ENCODE measurements at places on chromosomes 6 and 20. TPM values are rescaled to one million over a fixed set of nuclear protein-coding genes. Genes with fewer than 3 reads are reported as not detected.
A peak's percentile ranks its signal among the peaks of the same experiment; 100 is the strongest.

GRCh38 chr6:38024908-38025307, 205.4 kb downstream of the ZFAND3 start:
- H3K27me3 ChIP-seq = no peaks in the 10 kb centered on the region
- no peaks in the 10 kb centered on the region for H3K36me3 ChIP-seq
- H3K4me3 ChIP-seq = no peak overlapping the region
- no peak overlapping the region for H3K27ac ChIP-seq
- no peaks in the 10 kb centered on the region for H3K4me1 ChIP-seq
- no peak for DNase-seq

- DNase-seq = no peak
- no peak overlapping the region for H3K4me3 ChIP-seq
- H3K27ac ChIP-seq = no peak overlapping the region
- H3K27me3 ChIP-seq = no peaks in the 10 kb centered on the region
These were observed 15.4 kb downstream of the TAAR1 start for GRCh38 chr6:132643547-132643946.

GRCh38 chr20:6362245-6362644, 239.4 kb upstream of the FERMT1 start:
- H3K27me3 ChIP-seq = no peaks in the 10 kb centered on the region
- H3K27ac ChIP-seq = no peak overlapping the region
- H3K4me3 ChIP-seq = no peak overlapping the region
- no peaks in the 10 kb centered on the region for H3K36me3 ChIP-seq
- no peak for DNase-seq
- H3K4me1 ChIP-seq = no peaks in the 10 kb centered on the region

GRCh38 chr6:105596284-105596755, 193.4 kb upstream of the PREP start:
- H3K4me3 ChIP-seq = no peak overlapping the region
- peaks cover 12% of the 10 kb centered on the region for H3K4me1 ChIP-seq
- H3K36me3 ChIP-seq = no peaks in the 10 kb centered on the region
- no peak for DNase-seq
- H3K27me3 ChIP-seq = no peaks in the 10 kb centered on the region

GRCh38 chr6:29764422-29765196, 41.4 kb downstream of the HLA-F start:
- DNase-seq = no peak
- no peaks in the 10 kb centered on the region for H3K36me3 ChIP-seq
- H3K4me1 ChIP-seq = no peaks in the 10 kb centered on the region
- H3K27me3 ChIP-seq = no peaks in the 10 kb centered on the region

DNA sequence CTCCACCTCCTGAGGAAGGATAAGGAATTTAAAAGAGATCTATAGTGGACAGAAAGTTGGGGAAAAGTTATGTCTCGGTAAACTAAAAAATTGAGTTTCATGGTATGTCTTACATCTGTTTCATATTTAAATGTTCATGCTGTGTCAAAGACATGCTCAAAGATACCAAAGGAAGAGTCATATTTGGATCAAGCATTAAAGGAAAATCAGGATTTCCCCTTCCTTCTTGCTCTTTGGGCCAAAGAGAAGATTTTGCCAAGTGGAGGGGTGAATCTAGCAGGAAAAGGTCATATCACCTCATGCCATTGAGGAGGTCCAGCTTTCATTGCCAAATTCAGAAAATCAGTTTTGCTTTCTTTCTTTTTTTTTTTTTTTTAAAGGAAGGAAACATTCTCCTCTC, 192.4 kb downstream of the OGFRL1 start:
- no peak overlapping the region for H3K4me3 ChIP-seq
- no peaks in the 10 kb centered on the region for H3K27me3 ChIP-seq
- H3K4me1 ChIP-seq = no peaks in the 10 kb centered on the region
- H3K27ac ChIP-seq = no peak overlapping the region

DNA sequence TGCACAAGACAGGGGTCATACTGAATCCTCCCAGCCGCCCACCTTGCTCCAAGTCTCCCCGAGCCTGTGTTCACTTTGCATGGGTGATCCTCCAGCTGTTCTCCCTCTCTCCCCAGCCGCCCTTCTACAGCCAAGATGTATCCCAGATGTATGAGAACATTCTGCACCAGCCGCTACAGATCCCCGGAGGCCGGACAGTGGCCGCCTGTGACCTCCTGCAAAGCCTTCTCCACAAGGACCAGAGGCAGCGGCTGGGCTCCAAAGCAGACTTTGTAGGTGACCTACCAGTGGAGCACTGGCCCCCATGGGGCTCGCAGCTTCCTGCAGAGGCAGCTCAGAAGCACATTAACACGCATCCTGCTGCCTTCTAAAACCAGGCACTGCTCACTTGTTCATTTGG, 14.6 kb upstream of the IFT52 start:
- DNase-seq = no peak
- no peaks in the 10 kb centered on the region for H3K27me3 ChIP-seq
- H3K36me3 ChIP-seq = no peaks in the 10 kb centered on the region
- no peak overlapping the region for H3K4me3 ChIP-seq

DNA sequence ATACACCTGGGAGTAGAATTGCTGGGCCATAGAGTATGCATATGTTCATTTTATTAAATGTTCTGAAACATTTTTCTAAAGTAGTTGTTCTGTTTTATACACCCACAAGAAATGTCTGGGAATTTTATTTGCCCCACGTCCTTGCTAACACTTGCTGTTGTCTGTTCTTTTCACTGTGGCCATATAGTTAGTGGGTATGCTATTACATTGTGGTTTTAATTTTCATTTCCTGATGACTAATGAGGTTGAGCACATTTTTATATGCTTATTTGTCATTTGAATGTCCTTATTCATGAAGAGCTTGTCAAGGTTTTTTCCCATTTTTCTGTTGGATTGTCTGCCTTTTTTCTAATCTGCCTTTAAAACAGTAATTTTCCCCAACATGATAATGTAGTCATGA, 41.5 kb upstream of the TGM3 start:
- H3K27ac ChIP-seq = no peak overlapping the region
- no peaks in the 10 kb centered on the region for H3K4me1 ChIP-seq
- no peaks in the 10 kb centered on the region for H3K36me3 ChIP-seq

- H3K4me3 ChIP-seq = peak overlapping the region; percentile 68
- peak overlapping the region; percentile 98 for H3K27ac ChIP-seq
- no peaks in the 10 kb centered on the region for H3K4me1 ChIP-seq
- H3K36me3 ChIP-seq = no peaks in the 10 kb centered on the region
These were observed 14.5 kb downstream of the FOXC1 start for GRCh38 chr6:1624058-1624850.

GRCh38 chr6:131728296-131728939, 17.6 kb upstream of the CTAGE9 start:
- H3K4me1 ChIP-seq = no peaks in the 10 kb centered on the region
- DNase-seq = no peak
- no peak overlapping the region for H3K4me3 ChIP-seq
- no peak overlapping the region for H3K27ac ChIP-seq
- H3K36me3 ChIP-seq = no peaks in the 10 kb centered on the region
- no peaks in the 10 kb centered on the region for H3K27me3 ChIP-seq

- no peaks in the 10 kb centered on the region for H3K27me3 ChIP-seq
- no peaks in the 10 kb centered on the region for H3K4me1 ChIP-seq
- H3K4me3 ChIP-seq = no peak overlapping the region
These were observed 41.5 kb downstream of the STAU1 start for GRCh38 chr20:49146442-49147225.

The SLC22A7 gene
- not detected for total RNA-seq

The SLC44A4 gene
- 0.60 TPM for total RNA-seq

The FAXC gene
- 4.4 TPM for total RNA-seq

The APCDD1L gene
- 14.6 TPM for total RNA-seq

The OR12D1 gene
- not detected for total RNA-seq

The CCHCR1 gene
- total RNA-seq = 23.2 TPM
